ENCODE measurements at places on chromosomes 16 and 17. TPM values are rescaled to one million over a fixed set of nuclear protein-coding genes. Genes with fewer than 3 reads are reported as not detected.

Gene MT1G
- not detected for total RNA-seq

Gene NAGPA
- 33.6 TPM for total RNA-seq

Gene SDR42E2
- 0.28 TPM for total RNA-seq

Gene CEP295NL
- total RNA-seq = 0.41 TPM

Gene GNAO1
- 3.9 TPM for total RNA-seq

Gene ATAD5
- total RNA-seq = 5.3 TPM

Gene GPR142
- not detected for total RNA-seq

Gene TTC19
- 58.6 TPM for total RNA-seq

Gene TMEM92
- not detected for total RNA-seq

Gene ELMO3
- 11.7 TPM for total RNA-seq

Gene SHBG
- not detected for total RNA-seq

Gene BLMH
- total RNA-seq = 38.8 TPM

Gene CMTR2
- total RNA-seq = 22.0 TPM

Gene HOXB9
- total RNA-seq = 0.23 TPM

Gene CEP95
- total RNA-seq = 91.9 TPM

Gene LGALS9B
- 0.60 TPM for total RNA-seq
